ENCODE measurements at places on chromosomes 11 and 22.

GRCh38 chr11:16248248-16248647 is 108.1 kb downstream of the SOX6 start:
- no peak for DNase-seq

DNA sequence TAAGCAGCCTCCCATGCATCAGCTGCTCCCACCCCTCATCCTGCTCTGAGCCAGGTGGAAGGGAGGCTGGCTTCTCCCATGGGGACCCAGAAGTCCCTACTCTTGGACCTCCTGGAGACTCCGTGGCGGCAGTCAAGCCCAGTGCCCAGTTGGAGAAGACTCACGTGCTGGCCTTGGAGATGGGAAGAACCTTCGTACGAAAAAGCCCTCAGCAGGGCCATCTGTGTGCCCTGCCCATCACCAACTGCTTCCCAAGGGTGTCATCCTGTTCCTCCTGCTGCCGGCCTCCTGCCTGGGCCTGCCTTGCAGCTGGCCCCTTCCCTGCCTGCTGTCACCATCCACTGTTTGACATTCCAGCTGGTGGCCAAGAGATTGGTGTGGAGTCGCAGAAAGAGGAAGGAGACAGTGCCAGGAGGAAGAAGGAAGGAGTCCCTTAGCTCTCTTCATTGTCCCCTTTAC is 28.0 kb downstream of the ARHGAP1 start:
- DNase-seq: no peak

GRCh38 chr11:25602149-25602548 is 729.8 kb upstream of the ANO3 start:
- DNase-seq: no peak

DNA sequence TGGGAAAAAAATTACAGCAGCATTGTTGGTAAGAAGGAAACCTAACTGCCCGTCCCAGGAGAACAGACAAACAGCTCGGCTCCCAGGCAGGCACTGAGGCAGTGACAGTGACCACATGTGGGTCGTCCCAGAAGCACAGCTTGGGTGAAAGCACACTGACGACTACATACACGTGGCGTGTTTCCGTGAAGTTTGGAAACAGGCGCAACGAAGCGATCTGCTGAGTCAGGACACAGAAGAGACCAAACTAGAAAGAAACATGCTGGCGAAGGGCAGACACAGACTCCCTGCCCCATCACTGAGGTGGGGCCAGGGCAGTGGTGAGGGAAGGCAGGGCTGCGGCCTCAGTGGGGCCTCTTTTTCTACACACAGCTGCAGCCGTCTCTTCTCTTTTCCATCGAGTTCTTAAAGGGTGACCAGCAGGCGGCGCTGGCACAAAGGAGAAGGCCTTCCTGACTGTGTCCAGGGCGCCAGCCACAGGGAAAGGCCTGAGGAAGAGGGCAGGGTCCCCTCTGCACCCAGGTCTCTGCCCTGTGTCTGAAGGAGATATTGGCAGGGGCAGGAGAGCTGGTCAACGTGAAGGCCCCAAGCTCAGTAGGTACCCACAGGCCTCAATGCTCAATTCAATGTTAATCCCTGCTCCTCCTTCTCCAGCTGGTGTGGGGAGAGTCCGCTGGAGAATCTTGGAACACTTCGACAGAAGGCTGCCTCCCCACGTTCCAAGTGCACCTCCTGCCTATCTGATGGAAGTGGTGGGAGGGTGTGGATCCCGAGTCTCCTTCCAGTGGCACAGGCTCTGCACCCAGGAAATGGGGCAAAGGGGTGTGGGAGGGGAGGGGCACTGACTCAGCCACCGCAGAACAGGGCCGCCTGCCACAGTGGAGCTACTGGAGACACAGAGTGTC is 19.9 kb downstream of the CARS1 start:
- DNase-seq: peak; percentile 71

GRCh38 chr11:3664032-3664630 is 7.1 kb downstream of the CHRNA10 start:
- no peak for DNase-seq

DNA sequence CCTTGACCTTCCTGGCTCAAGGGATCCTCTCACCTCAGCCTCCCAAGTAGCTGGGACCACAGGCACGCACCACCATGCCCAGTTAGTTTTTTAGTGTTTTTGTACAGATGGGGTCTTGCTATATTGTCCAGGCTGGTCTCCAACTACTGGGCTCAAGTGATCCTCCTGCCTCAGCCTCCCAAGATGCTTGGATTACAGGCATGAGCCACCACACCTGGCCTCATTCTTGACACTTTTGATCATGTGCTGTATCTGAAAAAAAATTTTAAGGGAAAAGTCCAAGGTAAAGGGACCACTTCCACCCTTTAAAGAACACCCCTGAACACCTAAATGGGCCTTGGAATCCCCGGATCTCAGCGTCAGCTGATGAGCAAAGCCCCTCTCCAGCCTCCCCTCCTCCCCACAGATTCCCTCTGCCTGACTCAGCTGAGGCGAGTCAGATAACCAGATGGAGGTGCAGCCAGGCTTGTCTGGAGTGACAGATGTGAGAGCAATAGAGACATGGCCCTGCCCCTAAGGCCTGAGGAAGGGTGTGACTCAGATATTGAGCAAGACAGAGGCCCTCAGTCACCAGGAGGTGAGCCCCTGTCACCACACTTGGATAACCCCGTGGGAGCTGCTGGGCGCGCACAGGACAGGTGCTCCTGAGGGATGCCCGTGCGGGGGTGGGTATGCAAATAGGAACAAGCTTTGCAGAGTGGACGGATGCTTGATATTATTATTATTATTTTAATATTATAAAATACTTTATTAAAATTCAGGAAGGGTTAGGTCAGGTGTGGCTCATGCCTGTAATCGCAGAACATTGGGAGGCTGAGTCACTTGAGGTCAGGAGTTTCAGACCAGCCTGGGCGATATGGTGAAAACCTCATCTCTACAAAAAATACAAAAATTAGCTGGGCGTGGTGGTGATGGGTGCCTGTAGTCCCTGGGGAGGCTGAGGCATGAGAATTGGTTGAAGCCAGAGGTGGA is 5.0 kb upstream of the CCDC88B start:
- DNase-seq: no peak

DNA sequence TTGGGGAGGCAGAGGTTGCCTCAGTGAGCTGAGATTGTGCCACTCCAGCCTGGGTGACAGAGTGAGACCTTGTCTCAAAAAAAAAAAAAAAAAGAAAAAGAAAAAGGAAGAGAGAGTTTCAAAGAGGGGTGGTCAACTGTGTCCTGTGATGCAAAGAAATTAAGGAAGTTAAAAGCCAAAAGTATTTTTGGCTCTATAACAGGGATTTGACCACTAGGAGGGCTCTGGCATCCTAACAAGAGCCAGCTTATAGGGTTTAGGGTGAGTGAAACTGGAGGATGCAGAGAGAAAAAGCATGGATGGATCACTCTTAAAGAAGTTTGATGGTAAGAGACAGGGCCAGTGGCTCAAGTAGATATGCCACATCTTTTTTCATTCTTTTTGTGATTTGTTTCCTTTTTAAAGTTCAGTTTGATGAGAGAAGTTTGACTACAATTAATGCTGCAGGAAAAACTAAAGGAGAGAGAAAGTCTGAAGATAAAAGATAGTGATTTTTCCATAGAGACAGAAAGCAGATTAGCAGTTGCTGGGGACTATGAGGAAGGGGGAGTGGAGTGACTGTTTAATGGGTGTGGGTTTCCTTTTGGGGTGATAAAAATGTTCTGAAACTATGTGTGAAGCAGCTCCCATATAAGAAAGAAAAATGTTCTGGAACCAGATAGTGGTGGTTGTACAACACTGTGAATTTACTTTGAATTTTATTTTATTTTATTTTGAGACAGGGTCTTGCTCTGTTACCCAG is 11.1 kb upstream of the MICAL2 start:
- DNase-seq: no peak

GRCh38 chr11:83087035-83087434 is 15.3 kb upstream of the RAB30 start:
- peak; percentile 8 for DNase-seq

DNA sequence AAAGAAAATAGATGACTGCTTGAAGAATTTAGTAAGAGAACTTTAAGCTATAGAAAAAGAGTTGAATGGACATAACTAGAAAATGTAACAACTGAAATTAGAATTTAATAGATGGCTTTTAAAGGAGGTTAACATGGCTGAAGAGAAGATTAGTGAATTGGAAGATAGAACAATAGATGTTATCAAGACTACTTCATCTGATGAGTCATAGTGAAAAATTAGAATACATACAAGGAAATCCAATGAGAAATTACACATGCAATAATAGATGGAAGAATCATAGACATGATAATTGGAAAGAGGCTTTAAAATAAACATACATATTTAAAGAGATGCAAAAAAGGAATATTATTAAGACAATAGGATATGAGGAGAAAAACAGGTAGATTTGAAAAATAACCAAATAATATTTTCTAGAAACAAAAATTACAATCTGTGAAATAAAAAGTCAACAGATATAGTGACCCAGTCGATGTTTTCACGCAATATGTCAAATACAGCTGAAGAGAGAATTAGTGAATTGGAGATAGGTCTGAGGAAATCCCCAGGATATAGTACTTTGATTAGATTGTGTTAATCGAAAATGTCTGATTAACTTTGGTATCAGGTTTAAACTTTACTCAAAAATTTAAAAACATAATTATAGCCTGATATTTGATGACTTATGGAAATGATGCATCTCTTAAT is 28.2 kb downstream of the CAT start:
- no peak for DNase-seq

DNA sequence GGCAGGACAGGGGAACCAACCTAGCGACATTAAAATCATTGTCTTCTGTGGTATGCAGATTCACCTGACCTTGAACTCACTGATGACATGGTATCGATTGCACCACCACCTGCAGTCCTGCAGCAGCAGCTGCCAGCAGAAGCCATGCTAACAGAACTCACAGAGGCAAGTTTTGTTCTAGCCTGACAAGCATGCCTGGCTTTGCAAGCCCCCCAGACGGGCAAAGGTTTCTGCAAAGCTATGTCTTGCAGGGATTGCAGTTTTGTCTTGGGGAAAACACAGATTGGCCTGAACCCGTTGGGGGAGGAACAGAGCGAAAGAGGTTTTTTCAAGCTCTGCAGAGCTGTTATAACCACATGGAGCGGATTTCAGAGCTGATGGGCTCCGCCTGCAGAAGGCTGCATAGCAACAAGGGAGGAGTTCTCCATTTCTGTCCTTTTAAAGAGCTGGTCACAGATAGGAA is 221.0 kb downstream of the HIPK3 start:
- DNase-seq: peak; percentile 33

- no peak for DNase-seq
Observed at GRCh38 chr22:36183446-36183845, 18.2 kb downstream of the APOL4 start.

GRCh38 chr11:106950067-106950491 is 68.2 kb downstream of the GUCY1A2 start:
- peak; percentile 30 for DNase-seq

DNA sequence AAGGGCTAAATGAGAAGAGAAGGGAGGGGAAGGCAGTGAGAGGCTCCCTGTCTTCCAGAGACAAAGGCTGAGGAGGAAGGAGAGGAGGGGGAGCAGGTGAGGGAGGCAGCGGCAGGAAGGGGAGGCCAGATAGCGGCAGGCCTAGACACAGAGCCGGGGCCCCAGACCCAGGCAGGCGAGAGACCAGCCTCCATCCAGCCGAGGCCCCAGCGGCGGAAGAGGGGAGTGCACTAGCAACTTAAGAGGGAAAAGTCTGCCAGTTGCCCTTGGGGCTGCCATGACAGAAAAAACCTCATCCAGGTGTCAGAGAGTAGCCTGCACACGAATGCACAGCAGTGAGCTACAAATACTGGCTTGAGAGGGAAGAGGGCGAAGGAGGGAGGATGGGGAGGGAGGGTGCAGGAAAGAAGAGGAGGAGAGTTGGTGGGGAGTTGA is 46.7 kb downstream of the IGLL1 start:
- peak; percentile 51 for DNase-seq

- DNase-seq: no peak
Observed at GRCh38 chr11:23542189-23542588, 681.9 kb upstream of the CCDC179 start.

DNA sequence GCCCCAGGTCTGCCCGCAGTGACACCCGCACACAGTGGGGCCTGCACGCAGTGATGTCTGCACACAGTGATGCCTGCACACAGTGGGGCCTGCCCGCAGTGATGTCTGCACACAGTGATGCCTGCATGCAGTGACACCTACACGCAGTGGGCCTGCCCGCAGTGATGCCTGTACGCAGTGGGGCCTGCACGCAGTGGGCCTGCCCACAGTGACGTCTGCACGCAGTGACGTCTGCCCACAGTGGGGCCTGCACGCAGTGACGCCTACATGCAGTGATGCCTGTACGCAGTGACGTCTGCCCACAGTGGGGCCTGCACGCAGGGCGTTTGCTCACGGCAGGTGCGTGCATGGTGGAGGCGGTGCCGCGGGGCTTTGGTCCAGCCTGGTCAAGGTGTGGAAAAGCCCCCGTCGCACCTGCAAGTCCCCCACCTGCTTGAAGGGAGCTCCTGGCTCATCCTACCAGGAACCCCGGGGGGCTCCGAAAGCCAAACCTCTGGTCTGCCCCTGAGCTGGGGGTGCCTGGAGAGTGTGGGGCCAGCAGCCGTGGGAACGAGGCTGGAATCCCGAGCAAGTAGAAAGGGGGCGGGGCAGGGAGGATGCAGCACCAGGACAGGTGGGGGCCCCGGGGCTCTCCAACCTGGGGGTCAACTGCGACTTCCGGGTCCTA is 8.9 kb upstream of the SYT8 start:
- DNase-seq: no peak

- DNase-seq: no peak
Observed at GRCh38 chr11:118306556-118306955, 2.0 kb downstream of the CD3E start.

DNA sequence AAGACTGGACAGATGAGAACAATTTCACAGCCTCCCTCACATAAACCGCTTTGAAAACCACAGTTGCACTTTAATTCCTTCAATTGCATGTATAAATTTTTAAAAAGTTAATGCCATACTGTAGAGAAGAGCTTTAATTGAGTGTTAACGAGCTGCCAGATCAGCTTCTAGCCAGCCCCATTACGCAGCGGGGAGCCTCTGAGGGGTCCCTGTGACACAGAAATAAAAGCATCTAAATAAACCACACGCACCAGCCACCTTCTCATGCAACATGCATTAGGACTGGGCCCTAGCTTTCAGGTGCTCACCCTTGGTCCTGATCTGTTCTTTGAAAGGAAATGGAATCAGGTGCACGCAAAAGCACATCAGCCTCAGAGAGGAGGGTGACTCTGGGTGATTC is 111.7 kb downstream of the SPATA19 start:
- DNase-seq: no peak

- no peak for DNase-seq
Observed at GRCh38 chr11:17161515-17161914, 46.3 kb downstream of the PIK3C2A start.

DNA sequence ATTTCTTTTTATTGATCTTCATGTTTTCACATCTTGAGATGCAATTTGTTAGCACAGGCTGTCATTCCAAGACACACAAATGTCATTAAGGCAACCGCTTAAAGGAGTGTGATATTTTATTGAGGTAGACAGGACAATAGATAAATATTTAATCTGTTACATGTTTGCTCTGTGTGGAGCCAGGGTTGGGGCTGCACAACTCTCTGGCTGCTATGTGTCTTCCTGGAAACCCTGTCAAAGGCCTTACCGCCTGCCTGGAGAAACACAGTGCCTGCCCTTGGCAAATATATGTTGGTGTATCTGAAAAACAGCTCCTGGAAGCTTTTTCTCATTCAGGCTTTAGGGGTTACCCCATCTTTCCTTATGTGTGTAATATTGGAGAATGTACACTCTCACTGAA is 139.7 kb upstream of the TEAD1 start:
- no peak for DNase-seq

GRCh38 chr11:78691215-78691614 is 116.6 kb upstream of the NARS2 start:
- no peak for DNase-seq

- no peak for DNase-seq
Observed at GRCh38 chr11:111086058-111086457, 159.5 kb upstream of the POU2AF2 start.

- no peak for DNase-seq
Observed at GRCh38 chr11:120911943-120912342, 112.0 kb upstream of the TBCEL start.
